Activated naive CD8-positive, alpha-beta T cell treated with anti-CD3 and anti-CD28 coated beads, Interleukin-2, amount 50 U/mL, for 24 hours (primary cell): ENCODE measurements at places on chromosomes 7 and 10.

DNA sequence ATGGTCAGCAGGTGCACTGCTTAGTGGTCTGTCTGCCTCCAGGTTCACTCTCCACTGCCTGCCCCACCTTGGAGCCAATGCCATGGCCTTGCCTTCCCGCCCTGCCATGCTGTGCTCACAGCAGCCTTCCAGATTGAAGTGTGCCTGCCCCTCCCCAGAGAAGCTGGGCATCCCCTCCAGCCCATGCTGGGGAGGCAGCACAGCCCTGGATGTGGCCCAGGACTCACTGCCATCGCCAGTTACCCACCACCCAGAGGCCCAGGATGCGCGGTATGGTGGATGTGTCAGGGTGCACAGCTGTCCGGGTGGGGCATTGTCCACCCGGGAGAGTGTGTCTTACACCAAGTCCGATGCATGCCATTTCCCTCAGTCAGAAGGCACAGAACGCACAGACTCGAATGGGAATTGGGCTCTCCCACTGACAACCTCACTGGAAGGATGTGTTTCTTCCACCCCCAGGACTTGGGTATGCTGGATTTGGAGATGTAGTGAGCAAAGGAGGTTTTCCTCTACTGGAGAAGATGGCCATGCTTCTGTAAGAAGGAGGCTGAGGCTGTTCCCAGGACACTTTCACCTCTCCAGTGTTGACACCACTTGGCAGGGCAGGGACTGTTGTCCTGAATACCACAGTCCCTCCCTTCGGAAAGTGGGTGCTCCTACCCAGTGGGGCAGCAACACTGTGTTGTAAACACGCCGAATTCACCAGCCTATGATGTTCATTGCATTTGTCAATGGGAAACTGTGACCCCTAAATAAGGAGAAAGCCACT, 122.0 kb downstream of the ADARB2 start:
- H3K36me3 ChIP-seq, result peaks cover 3% of the 10 kb centered on the region
- peaks cover 22% of the 10 kb centered on the region for H3K27me3 ChIP-seq
- no peak overlapping the region for H3K27ac ChIP-seq
- no peak overlapping the region for H3K4me3 ChIP-seq

DNA sequence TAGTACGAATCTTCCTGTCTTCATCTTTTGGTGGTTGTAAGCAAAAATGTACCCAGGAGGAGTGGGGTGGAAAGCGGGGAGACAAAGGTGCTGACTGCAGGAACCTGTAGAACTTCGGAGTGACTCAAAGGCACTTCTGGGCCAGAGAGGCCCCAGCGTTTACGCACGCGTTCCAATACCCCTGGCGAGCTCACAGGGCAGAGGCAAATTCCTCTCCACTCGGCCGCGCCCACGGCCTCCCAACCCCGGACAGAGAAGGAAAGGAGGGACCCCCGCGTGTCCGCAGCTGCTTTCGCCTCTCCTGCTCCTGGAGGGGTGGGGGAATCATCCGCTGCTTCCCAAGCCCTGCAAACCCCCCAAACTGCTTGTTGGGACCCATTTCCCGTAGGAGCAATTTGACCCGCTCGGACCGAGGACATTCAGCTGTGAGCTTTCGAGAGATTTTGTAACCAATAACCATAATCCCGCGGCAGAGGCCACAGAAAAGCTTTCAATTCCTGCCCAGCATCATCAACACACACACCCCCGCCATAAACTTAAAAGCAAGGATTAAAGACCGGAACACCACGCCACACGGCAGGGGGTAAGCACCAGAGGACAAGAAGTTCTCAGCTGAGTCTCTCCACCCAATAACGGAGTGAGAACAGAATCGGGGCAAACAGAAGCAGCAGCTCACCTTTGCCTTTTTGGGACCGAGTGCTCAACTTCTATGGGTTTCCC, 2.3 kb downstream of the IGF2BP3 start:
- peaks cover 79% of the 10 kb centered on the region for H3K27me3 ChIP-seq
- H3K27ac ChIP-seq, result peak overlapping the region; percentile 54
- peaks cover 32% of the 10 kb centered on the region for H3K4me1 ChIP-seq
- H3K4me3 ChIP-seq, result peak overlapping the region; percentile 75
- no peaks in the 10 kb centered on the region for H3K36me3 ChIP-seq
- DNase-seq, result peak; percentile 7

DNA sequence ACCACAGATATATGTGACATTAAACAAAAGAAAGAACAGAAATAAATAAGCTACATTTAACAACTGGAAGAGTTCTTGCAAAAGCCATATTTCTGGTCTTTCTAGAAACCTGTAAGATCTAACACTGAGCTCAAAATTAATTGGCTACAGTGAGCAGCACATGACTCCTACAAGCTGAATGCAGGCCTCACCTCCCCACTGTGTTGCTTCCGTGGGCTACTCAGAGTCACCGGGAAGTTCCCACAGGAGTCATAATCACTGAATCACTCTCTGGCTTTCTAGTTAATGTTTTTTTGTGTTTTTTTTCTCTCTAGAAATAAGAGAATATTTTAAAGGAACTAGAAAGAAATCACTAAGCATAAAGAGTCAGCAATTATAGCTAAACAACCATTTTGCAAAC, 10.2 kb upstream of the MRPS24 start:
- no peaks in the 10 kb centered on the region for H3K27me3 ChIP-seq
- DNase-seq, result no peak
- no peak overlapping the region for H3K4me3 ChIP-seq
- peaks cover 37% of the 10 kb centered on the region for H3K36me3 ChIP-seq
- no peaks in the 10 kb centered on the region for H3K4me1 ChIP-seq

DNA sequence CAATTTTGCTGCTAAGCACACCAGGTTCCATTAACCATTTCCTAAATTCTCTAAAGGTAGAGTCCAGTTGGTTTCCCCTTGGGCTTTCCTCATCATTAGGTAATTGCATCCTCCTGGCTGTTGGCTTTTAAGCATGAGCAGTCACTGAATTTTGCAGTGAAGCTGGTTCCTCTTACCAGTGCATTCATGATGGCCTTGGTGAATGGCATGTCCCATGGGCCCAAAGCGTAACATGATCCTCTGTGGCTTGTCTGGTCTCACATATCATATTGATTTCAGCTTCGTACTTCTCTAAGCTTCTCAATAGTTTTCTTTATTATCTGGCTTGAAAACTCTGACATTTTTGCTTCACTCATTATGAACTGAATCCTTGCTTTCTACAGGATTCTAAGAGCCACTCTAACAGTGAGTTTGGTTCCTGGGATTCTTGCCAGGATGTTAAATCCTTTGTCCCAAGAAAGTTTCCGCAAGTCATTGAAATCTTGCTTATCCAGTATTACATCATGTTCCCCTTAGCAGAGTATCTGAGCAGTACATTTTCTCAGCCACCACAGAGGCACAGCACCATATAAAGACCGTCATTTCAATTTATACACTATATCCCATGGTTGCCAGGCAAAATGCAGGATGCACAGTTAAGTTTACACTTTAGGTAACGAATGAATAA, 134.2 kb downstream of the PTN start:
- DNase-seq, result no peak
- H3K4me1 ChIP-seq, result no peaks in the 10 kb centered on the region
- no peak overlapping the region for H3K4me3 ChIP-seq
- no peaks in the 10 kb centered on the region for H3K36me3 ChIP-seq
- H3K27ac ChIP-seq, result no peak overlapping the region
- H3K27me3 ChIP-seq, result no peaks in the 10 kb centered on the region

DNA sequence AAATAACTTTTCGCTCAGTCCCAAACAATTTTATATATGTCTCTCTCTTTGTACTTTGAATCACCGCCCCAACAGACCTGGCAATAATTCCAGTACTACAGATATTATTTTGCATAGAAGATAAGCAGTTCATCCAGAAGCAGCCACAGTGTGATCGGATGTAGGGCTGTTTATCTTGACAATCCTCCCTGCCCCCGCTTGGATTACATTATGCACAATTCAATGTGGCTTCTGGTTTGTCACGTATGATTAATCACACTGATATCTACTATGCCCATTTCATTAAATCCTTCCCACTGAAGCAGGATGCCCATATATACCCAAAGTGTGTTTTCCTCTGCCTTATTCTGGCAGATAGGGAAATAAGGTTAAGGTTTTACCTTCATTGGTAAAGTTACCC, 115.2 kb downstream of the PDE1C start:
- no peaks in the 10 kb centered on the region for H3K27me3 ChIP-seq
- no peaks in the 10 kb centered on the region for H3K36me3 ChIP-seq
- no peaks in the 10 kb centered on the region for H3K4me1 ChIP-seq
- H3K4me3 ChIP-seq, result no peak overlapping the region
- H3K27ac ChIP-seq, result no peak overlapping the region
